ENCODE measurements at places on chromosomes 4 and X.

DNA sequence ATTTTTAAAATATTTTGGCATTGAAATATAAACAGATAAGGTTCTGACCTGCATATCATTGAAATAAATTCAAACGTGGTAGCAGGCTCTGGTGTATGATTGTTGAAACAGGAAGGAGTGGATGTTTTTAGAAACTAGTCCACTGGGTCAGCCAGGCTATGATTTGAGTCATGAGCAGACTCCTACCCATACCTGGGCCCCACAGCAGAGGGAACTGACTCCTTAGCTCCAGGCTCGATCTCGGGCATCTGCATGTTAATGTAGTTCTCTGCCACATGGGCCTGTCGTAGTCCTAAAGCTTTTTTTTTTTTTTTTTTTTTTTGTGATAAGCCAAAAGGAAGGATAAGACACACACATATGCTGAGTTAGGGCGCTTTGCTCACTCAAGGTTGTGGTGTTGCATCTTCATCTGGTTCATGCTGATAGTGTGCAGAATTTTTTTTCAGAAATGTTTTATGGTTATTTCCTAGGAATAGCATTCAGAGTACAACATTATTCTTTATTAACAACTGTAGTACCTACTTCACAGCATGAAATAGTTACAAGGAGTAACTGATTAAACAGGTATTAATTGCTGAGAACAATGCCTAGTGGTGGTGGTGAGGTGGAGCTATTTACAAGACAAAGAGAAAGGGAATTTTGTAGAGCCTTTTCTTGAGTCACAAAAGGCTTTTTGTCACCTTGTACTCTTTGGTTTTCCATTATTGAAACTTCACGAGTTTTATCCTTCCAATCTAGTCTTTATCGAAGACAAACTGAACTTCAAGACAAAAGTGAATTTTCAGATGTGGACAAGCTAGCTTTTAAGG, 27.3 kb downstream of the OFD1 start:
- no peaks in the 10 kb centered on the region for H3K27me3 ChIP-seq
- H3K4me3 ChIP-seq: no peak overlapping the region
- DNase-seq: no peak
- 0 out of 2 replicates have a peak, but pooled peaks cover 1% of the 10 kb centered on the region for H3K4me1 ChIP-seq
- no peaks in the 10 kb centered on the region for H3K36me3 ChIP-seq

GRCh38 chrX:154368630-154369448, 5.6 kb downstream of the FLNA start:
- no peak for DNase-seq
- H3K4me3 ChIP-seq: peak overlapping the region; percentile 27
- H3K27ac ChIP-seq: no peak overlapping the region
- H3K27me3 ChIP-seq: no peaks in the 10 kb centered on the region

GRCh38 chr4:140374130-140374477, 658 bp downstream of the SCOC start:
- H3K4me1 ChIP-seq: no peaks in the 10 kb centered on the region
- H3K36me3 ChIP-seq: no peaks in the 10 kb centered on the region
- H3K27me3 ChIP-seq: no peaks in the 10 kb centered on the region
- no peak for DNase-seq

- H3K4me1 ChIP-seq: no peaks in the 10 kb centered on the region
- H3K27me3 ChIP-seq: no peaks in the 10 kb centered on the region
- no peaks in the 10 kb centered on the region for H3K36me3 ChIP-seq
- H3K4me3 ChIP-seq: no peak overlapping the region
Observed at GRCh38 chrX:50579955-50580354, 109.3 kb upstream of the DGKK start.

GRCh38 chr4:7202411-7202810, 10.1 kb downstream of the SORCS2 start:
- no peaks in the 10 kb centered on the region for H3K36me3 ChIP-seq
- peaks cover 3% of the 10 kb centered on the region for H3K4me1 ChIP-seq
- no peak overlapping the region for H3K27ac ChIP-seq

- no peak for DNase-seq
- H3K4me1 ChIP-seq: peaks cover 3% of the 10 kb centered on the region
- no peaks in the 10 kb centered on the region for H3K27me3 ChIP-seq
- H3K36me3 ChIP-seq: no peaks in the 10 kb centered on the region
Observed at GRCh38 chr4:84578540-84579402, 4.2 kb upstream of the CDS1 start.

- no peak for DNase-seq
- no peak overlapping the region for H3K27ac ChIP-seq
- no peaks in the 10 kb centered on the region for H3K36me3 ChIP-seq
Observed at GRCh38 chr4:4831825-4832224, 27.6 kb upstream of the MSX1 start.

DNA sequence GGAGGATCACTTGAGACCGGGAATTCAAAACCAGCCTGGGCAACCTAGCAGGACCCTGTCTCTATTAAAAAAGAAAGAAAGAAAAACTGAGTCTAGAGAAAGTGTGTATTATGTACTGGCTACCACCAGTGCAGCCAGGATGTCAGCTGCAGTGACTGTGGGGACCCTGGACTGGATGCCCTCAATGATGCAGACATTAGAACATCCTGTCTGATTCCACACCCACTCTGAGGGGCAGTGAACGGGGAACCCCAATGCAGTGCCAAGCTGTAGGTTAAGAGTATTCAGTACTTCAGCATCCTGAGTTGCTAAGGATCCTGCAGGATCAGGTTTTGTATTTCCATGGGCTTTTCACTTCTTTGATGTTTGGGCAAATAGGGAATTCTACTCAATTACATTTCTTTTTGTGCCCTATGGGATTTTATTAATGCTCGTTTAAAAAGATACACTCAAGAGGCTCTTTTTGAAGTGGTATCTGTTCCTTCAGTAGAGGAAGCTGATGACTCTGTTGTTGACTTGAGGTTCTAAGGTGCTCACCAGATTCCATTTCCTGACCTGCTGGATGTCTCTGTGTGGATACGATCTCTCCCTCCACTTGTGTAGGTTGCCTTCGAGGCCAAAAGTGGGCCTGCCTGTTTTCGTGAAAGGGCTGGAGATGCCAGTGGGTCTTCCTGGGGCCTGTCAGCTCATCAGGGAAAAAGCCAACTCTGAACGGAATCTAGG, 85.9 kb upstream of the CLCN4 start:
- no peaks in the 10 kb centered on the region for H3K27me3 ChIP-seq
- no peaks in the 10 kb centered on the region for H3K4me1 ChIP-seq
- DNase-seq: no peak
- no peak overlapping the region for H3K27ac ChIP-seq
- H3K36me3 ChIP-seq: no peaks in the 10 kb centered on the region

DNA sequence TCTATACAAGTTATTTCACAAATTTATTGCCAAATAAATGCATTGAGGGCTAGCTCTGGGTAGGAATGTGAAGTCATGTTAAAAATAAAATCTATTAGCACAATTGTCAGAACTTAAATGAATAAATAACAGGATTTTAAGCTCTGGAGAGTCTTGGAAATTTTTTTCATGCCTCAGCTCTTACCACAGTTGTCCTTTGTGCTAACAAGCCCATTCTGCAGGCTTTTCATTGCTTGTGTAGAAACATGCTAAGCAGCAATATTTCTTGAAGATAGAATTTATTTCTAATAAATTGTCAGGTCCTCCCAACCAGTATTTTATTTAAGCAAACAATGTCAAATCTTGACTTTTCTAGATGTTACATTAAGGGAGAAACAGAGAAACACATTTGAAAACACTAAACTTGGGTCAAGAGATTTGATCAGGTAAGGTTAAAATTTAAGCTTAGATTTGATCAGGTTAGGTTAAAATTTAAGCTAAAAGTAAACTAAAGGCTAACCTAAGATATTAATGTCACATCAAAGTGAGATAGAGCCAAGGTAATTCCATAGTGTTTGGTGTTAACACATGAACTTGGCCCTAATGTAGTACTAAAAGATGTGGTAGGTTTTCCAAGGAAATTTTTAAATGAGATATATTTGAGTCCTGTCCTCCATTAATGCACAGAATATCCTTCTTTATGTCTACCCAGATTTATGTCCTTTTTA, 179.1 kb upstream of the IL1RAPL1 start:
- H3K27me3 ChIP-seq: no peaks in the 10 kb centered on the region
- no peak for DNase-seq
- no peak overlapping the region for H3K4me3 ChIP-seq

GRCh38 chrX:106973433-106974149, 26.4 kb downstream of the MORC4 start:
- H3K27me3 ChIP-seq: no peaks in the 10 kb centered on the region
- no peak for DNase-seq
- no peaks in the 10 kb centered on the region for H3K4me1 ChIP-seq
- no peak overlapping the region for H3K4me3 ChIP-seq

DNA sequence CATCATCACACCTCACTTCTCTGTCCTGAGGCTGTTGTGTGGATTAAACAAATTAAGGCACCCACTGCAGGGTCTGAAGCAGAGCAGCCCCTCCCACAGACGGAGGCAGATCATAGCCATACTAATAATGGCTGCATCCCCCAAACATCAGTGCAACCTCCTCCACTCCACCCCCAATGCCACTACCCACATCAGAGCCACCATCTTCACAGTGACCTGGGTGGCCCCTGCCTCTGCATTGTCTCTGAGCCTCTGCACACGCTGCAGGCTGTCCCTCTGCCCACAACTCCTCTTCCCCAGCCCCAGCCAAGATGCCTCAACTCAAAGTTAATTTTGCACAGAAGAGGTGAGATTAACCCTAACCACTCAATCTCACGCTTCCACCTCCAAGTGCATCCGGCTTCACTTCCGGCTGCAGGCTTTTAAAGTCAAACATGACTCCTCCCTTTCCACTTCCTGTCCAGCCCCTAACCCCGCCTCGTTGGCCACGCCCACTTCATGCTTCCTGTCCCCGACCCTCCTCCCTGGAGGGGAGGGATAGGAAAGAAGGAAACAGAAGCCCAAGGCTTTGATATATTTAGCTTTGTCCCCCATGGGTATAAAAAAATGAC, 22.7 kb downstream of the JAKMIP1 start:
- no peak overlapping the region for H3K27ac ChIP-seq
- no peaks in the 10 kb centered on the region for H3K36me3 ChIP-seq
- no peaks in the 10 kb centered on the region for H3K27me3 ChIP-seq
- DNase-seq: no peak

GRCh38 chrX:106606571-106606970, 5.2 kb upstream of the RADX start:
- no peaks in the 10 kb centered on the region for H3K36me3 ChIP-seq
- no peak for DNase-seq
- H3K4me1 ChIP-seq: no peaks in the 10 kb centered on the region
- no peak overlapping the region for H3K27ac ChIP-seq
- no peak overlapping the region for H3K4me3 ChIP-seq
- H3K27me3 ChIP-seq: no peaks in the 10 kb centered on the region

DNA sequence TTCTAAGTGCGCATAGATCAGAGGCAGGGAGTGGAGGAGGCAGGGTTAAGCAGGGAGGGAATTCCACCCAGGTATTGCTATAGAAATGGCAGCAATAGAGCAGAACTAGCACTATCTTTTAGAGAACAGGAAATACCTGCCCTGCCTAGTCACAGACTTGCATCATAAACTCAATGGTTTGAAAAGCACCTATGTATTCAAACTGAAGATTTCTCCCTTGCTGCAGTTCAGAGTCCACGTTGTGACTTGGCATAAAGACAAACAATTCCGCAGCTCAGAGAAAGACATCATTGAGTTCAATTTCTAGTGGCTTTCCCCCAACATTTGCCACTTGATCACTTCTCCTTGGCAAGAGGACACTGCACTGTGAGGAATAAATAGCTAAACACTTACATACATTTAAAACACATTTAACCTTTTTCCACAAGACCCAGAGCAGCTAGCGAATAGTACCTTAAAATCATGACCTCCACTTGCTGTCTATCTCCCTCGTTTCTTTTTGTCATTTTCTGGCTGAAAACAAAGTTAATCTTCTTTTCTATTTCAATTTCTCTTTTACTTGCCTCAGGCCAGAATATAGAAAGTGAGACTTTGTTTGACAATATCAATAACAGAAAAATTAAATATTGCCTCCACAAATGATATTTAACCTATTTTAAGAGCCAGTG, 42.4 kb downstream of the SLC7A11 start:
- no peaks in the 10 kb centered on the region for H3K36me3 ChIP-seq
- H3K4me3 ChIP-seq: no peak overlapping the region
- no peaks in the 10 kb centered on the region for H3K27me3 ChIP-seq
- H3K4me1 ChIP-seq: no peaks in the 10 kb centered on the region

DNA sequence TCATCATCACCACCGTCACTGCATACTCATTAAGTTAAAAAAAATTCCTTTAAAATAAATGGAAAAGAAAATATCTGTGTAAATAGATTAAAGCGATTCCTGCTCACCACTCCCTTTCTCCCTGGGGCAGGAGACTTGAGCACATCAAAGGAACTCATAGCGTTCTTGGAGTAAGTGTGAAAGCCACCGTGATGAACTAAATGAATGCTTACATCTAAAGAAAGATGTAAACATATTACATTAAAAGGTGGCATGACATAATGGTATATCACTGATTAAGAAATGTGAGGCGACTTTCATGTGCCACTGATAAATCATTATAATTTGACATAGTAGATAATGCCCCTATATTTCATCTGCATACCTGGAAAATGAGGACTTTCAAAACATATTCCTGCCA, 92.0 kb downstream of the SNCA start:
- no peak for DNase-seq
- no peak overlapping the region for H3K4me3 ChIP-seq
- no peaks in the 10 kb centered on the region for H3K27me3 ChIP-seq
- no peaks in the 10 kb centered on the region for H3K4me1 ChIP-seq
- no peak overlapping the region for H3K27ac ChIP-seq

Data from iPS DF 6.9 (cell line).